ENCODE measurements at places on chromosomes 6 and 20.
A peak's percentile ranks its signal among the peaks of the same experiment; 100 is the strongest.

GRCh38 chr6:137848672-137849071 is 18.4 kb upstream of the TNFAIP3 start:
- DNase-seq, result no peak

- no peak for DNase-seq
Observed at GRCh38 chr6:139124887-139125672, 9.8 kb upstream of the HECA start.

DNA sequence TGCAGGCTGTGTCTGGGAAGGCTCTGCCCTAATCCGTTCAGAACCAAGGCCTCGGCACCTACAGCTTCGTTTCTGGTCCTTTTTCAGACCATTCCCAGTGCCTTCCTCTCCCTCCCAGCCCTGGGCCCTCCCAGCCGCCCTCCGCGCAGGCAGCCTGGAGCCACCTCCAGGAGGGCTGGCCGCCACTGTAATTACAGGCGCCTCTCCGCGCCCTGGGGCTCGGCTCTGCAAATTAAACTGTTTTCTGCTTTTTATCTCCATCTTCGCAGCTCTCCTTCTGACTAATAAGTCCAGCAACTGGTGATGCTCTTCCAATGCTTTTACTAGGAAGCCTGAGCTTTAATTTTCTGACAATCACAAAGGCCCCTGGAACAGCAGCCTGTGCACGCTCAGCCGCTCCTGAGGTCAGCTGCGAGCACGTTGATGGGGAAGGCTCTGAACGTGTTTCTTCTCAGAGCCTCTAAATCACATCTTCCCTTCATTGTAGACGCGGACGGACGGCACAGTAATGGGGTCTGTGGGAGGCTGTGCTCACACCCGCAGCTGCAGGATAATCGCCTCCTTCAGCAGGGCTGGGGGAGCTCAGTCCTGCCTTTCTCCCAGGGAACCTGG is 194.6 kb downstream of the DLL1 start:
- no peak for DNase-seq

GRCh38 chr6:158703111-158703836 is 53.4 kb downstream of the SYTL3 start:
- no peak for DNase-seq

DNA sequence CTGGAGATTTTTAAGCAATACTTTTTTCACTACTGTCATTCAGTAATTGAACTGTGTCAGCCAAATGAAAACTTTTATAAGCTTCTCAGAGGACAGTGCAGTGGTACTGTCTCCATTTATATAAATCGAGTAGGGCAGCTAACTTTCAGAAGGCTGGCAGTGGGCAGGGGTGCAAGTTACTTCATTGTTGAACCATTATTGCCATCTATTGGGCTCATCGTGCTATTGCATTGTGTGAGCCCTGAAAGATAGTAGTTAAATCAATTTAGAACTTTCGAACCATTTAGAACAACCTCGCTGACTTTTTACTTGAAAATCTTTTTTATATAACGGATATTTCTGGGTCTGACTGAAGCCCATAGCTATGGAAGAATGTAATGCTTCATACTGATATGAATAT is 347.8 kb upstream of the PLCB4 start:
- DNase-seq, result peak; percentile 8

DNA sequence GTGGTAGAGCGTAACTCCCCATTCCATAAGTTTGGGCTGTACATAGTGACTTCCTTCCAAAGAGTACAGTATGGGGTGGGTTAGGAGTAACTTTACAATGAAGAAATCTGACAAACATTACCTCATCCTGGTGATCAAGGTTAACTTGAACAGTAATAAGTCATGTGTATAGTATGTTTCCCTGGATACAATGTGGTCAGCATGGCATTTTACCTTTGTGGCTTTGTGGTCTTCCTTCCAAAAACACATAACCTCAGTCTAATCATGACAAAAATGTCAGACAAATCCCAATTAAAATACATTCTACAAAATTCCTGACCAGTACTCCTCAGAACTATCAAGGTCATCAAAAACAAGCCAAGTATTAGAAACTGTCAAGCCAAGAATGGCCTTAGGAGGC is 225.1 kb downstream of the UBE3D start:
- no peak for DNase-seq

DNA sequence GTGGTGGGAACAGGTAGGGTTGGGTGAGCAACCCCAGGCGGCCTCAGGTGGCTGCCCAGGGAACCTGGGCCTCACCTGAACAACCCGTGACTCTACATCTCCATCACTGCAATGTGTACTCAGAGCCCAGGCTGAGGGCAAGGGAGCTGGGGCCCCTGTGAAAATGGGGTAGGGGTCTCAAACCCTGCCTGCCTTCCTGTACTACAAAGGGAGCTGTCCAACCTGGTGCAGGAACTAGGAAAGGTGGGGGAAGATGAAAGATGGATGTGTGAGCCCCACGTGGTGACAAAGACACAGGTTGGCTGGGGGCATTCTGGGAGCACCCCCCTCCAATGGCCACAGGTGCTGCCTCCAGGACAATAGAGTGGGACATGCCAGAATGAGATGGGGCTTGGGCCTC is 62.1 kb upstream of the SLC2A12 start:
- DNase-seq, result no peak
